Stimulated activated CD4-positive, alpha-beta T cell treated with anti-CD3 and anti-CD28 coated beads, TNF-alpha, amount 100 ng/mL, for 24 hours (primary cell): ENCODE measurements at places on chromosomes 6 and 20.
A peak's percentile ranks its signal among the peaks of the same experiment; 100 is the strongest.

GRCh38 chr6:80302716-80303115 lies 196.2 kb downstream of the BCKDHB start:
- no peak for DNase-seq

- no peak for DNase-seq
Measured at GRCh38 chr6:149060985-149061760, 256.3 kb upstream of the TAB2 start.

DNA sequence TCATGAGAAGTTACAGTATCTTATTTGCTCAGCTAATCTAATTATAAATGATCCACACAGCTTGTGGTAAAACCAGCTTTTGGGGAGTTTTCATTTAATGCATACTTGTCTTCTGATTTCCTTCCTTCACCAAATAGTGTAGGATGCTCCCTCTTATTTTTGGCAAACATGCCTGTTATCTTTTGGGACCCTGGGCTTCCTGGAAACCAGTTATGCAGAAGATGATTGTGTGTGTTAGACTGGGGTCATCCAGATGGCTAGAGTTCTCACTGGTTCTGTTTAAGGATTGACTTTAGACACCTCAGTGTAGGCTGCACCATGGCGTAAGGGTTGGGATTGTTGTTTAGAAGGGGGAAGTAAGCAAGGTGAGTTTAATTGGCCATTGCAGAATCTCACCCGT lies 61.3 kb downstream of the PTPN1 start:
- DNase-seq = no peak

DNA sequence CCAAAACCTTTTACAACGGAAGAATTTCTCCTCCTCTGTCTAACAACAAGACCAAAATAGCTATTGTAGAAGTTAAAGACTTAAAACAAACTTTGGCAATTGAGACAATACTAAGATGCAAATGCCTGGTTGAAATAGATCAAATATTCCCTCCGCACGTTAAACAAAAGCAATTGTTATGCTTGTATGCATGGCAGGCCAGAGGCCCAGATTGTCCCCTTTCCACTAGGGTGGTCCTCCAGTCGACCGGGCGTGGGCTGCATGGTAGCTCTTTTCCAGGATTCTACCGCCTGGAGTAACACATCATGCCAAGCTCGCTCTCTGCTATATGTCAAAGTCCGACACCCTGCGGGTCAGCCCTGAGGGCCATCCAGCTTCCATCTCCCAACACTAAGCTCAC lies 234.7 kb downstream of the RNGTT start:
- DNase-seq = no peak

- DNase-seq = peak; percentile 73
Measured at GRCh38 chr20:39081255-39081654, 119.1 kb downstream of the DHX35 start.

DNA sequence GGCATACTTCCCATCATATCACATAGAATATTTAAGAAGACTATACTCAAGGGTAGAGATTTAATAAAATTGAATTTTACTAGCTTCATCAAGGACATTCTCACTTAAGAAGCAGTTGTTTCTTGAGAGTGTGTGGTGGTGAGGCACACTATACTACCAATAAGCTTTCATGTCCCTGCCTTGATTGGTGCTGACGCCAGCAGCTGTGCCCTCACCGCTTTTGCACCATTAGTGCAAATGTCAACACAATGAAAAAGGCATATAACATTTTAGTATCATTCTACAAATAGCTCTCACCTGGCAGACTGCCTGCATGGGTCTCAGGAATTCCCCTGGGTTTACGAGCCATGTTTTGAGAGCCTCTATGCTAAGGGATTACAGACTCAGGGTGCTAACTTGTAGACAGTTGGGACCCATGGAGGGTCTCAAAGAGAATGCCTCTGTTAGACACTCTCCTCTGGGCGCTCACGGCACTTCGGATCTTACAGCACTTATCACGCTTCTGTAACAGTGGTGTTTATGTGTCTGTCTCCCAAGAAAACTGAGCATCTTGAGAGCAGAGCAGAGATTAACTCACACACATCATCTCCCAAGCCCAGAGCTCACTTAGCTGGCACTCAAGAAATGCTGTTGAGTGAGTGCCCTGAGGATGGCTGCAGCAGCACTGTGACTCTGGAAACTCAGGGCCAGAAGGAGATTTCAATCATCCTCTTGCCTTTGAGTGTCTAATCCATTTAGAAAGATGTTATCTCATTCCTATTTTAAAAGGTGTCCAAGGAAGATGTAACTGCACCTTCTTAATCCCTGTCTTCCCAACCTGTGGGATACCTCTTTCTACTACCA lies 143.3 kb upstream of the GPR6 start:
- no peak for DNase-seq

DNA sequence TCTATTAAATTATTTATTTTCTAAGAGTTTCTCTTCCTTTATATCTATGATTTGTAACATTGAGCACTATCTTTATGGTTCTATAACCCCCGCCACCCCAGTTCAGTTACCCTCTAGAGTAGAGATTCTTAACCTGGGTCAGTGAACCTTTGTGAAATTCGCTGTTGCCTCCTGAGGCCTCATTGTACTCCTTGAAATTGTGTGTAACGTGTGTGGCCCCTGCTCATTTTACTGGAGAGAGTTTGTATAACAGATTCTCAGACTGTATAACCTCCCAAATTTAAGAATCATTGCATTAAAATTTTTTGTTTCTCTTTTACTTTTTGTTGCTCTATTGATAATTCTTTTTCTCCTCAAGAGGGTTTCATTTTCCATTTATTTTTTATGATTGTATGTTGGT lies 65.3 kb downstream of the ADGRG6 start:
- no peak for DNase-seq

GRCh38 chr20:2899243-2899642 lies 26.0 kb downstream of the PTPRA start:
- peak; percentile 7 for DNase-seq

DNA sequence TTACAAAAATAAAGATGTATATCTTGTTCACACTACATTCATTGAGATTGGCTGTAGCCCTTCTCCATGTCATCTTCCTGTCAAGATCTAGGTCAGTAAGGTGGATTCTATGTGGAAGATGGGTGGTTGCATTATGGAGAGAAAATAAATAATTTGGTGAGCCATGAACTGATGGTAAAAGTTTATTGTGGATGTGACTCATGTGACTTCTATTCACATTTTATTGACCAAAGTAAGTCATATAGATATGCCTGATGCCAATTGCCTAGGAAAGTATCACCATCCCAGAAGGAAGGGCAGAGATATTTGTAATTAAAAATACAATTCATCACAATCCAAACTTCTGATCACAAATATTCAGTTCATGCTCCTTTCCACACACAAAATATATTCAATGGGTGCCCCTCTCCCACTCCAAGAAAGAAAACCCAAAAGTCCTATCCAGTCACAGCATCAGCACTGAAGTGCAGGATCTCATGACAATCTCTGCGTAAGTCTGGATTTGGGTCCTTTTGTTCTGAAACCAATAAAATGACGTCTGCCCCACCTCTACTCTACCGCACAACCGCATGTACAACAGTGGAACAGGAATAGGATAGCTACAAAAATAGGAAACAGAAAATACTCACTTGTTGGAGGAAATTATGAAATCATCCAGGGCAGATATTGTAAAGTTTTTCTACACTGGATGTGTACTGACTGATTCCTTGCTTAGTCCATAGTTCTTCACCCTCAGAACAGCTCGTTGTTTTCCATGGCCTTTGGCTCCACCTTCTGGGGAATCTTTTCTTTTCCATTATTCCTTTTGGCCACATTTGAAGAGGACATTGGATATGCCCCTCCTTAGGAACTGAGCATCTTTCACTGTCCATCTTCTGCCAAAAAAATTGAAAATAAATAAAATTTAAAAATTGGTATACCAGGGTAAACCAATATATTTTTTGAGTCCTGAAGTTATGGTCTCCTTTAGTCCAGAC lies 16.1 kb upstream of the SLC17A3 start:
- DNase-seq = no peak

DNA sequence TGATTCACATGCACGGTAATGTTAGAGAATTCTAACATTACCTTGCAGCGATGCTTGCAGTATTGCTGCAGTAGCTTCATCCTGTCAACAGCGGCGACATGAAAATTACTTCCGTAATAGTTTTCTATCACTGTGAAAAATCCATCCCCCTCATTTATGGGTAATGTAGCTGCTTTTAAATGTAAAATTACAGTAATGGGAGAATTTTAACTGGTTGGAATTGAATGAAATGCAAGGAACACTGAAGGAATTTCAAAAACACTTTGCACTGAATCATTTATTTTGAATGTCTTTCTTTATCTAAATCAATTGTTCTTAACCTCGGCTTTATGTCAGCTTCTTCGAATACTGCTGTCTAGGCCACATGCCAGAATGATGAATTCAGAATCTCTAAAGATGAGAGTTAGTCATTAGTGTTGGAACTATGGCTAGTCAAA lies 102.4 kb upstream of the HIVEP1 start:
- no peak for DNase-seq

- no peak for DNase-seq
Measured at GRCh38 chr20:15854911-15855310, 718.3 kb downstream of the KIF16B start.

GRCh38 chr6:140535511-140535910 lies 1161.1 kb upstream of the CITED2 start:
- DNase-seq = no peak

DNA sequence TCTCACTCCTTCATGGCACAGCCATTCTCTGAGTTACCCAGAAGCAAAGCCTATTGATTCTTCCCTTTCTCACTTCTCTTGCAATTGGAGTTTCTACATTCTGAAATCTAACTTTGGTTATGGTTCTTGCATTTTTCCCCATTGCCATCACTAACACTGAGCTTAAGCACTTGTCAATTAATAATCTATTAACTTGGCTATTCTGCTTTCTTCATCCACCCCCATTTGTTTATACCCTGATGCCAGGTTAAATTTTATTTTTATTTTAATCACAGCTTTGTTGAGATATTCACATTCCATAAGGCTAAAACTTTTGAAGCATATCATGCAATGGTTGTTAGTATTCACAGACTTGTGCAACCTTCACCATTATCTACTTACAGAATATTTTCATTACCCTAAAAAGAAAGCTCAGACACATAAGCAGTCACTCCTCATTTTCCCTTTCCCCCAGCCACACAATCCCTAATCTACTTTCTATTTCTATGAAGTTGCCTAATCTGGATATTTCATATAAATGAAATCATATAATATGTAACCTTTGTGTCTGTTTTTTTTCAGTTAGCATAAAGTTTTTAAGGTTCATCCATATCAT lies 222.3 kb downstream of the UBE3D start:
- no peak for DNase-seq

- no peak for DNase-seq
Measured at GRCh38 chr6:2344319-2344905, 99.0 kb upstream of the GMDS start.

GRCh38 chr20:43820731-43821330 lies 93.8 kb upstream of the TOX2 start:
- DNase-seq = no peak

DNA sequence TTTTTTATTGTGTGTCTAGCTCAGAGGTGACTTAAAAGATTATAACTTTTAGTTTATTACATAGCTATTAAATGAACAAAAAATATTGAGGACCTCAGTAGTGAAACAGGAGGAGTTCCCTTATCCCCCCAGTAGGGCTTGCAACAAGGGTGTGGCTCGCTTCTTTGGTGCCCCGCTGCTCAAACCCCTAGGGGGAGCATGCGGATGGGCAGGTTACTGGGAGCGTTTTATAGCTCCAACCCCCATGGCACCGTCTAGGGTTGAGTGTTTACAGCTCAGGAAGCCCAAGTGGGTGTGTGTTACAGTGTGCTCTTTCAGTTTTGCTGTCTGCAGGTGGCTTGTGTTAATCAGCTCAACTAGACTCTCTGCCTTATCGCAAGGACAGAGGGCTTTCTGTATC lies 1513.7 kb downstream of the GRIK2 start:
- DNase-seq = no peak

- no peak for DNase-seq
Measured at GRCh38 chr6:11482616-11483015, 54.9 kb upstream of the TMEM170B start.

DNA sequence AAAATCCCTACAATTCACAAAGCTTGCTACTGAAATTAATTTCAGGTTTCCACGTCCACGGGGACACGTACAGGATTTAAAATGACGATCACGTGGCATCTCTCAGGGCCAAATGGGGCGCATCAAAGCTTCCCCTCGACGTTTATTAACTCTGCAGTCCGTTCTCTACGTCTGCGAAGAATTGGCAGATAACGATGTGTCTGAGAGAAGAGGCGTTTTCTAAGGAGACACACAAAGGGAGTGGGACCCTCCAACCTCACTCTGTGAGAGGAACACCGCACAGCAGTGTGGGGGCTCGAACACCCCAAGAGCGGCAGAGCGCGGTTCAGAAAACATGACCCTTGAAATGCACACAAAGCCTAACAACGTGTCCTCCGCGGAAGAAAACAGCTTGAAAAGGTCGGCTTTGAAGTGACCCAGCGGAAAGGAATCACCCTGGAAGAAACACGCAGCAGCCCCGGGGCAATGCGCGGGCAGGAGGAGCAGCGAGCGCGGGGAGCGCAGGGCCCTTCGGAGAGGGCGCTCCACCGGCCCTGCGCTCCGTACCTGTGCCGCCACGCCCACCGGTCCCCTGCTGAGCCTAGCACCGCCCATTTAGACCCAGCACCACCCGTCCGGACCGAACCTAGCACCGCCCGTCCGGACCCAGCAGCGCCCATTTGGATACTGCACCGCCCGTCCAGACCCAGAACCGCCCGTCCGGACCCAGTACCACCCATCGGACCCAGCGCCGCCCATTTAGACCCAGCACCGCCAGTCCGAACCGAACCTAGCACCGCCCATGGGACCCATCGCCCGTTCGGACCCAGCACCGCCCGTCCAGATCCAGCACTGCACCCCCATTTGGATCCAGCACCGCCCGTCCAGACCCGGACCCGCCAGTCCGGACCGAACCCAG lies 1.1 kb upstream of the AFDN start:
- no peak for DNase-seq

DNA sequence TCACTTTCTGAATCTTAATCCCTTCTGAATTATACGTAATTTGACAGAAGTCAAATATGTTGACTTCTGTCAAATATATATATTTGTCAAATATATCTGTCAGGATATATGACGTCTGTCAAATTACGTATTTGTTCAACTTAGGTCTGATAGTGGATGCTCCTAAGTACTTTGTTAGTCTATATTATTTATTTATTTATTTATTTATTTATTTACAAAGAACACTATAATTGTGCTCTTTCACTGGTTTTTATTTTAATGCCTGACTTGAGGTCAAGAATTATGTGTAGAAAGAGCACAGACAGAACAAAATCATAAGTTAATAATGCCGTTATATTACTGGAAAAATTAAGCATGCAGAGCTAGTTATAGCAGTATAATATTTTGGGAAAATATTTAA lies 81.2 kb downstream of the UST start:
- no peak for DNase-seq

- no peak for DNase-seq
Measured at GRCh38 chr6:4008324-4009047, 70.5 kb downstream of the FAM217A start.

- DNase-seq = no peak
Measured at GRCh38 chr20:64161356-64162238, 2.7 kb upstream of the MYT1 start.

DNA sequence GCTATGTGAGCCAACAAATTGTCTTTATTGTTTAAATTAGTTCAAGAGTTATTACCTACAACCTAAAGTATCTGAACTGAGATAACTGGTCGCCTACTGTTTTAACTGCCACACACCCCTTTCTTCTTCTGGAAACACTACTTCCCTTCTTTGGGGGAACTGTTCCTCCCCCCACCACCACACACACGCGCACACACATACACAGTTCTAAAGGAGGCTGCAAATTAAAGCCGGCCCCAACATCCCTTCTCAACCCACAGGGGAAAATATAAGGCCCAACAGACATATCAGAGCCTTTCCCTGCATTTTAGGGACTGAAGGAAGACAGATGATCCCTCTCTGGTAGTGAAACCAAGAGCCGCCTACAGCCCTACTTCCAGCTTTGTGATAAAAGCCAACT lies 348.0 kb upstream of the JARID2 start:
- no peak for DNase-seq
